ENCODE measurements at places on chromosomes 13 and 19.

GRCh38 chr13:33789739-33790138, 28.2 kb upstream of the RFC3 start:
- DNase-seq, result no peak

GRCh38 chr13:71602344-71602743, 264.7 kb downstream of the DACH1 start:
- no peak for DNase-seq

DNA sequence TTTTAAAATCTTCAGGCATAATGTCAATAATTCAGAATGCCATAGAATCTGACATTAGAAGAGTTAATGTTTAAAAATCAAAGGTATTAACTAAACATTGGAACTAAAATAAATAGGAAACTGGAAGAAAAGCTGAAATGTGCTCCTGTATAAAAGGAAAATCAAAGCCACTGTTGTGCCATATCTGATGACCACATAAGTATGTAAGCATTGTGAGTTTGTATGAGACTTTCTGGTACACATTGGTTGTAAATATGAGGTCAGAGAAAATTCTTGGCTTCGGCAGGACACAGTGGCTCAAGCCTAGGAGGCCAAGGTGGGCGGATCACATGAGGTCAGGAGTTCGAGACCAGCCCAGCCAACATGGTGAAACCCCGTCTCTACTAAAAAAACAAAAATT, 48.3 kb upstream of the INTS6 start:
- no peak for DNase-seq

GRCh38 chr13:75507027-75508001, 25.3 kb upstream of the TBC1D4 start:
- no peak for DNase-seq

GRCh38 chr19:2699413-2700140, 2.9 kb downstream of the GNG7 start:
- no peak for DNase-seq

DNA sequence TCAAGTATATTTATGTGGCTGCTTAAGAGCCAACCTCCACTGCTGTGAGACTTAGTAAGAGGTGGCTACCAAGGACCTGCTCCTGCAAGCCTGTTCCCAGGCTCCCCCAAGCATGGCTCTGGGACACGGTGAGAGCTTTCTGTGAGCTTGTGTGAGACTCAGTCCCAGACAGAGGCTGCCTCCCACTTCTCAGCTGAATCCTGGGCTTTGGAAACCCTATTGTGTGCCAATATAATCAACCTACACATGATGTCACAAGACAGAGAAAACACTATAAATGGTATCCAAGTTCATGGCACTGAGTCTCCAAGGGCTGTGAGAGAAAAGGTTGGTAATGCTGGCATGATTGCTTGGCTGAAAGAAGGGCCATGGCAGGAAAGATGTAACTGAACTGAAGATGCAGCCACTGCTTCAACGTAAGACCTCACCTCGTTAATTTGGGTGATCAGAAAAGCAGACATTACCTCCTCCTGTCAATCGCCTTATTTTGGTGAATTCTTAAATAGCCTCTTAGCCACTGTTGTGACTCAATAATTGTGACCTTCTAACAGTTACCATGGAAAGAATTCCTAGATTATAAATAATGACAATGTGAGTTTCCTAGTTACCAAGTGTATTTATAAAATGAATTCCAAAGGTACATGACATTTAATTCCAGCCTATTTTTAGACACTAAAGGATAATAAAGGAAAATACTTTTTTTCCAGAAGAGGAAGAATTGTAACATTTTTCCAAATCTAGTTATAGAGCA, 332.0 kb downstream of the IRS2 start:
- DNase-seq, result no peak

- DNase-seq, result no peak
Measured at GRCh38 chr13:70634893-70635292, 526.6 kb upstream of the KLHL1 start.

DNA sequence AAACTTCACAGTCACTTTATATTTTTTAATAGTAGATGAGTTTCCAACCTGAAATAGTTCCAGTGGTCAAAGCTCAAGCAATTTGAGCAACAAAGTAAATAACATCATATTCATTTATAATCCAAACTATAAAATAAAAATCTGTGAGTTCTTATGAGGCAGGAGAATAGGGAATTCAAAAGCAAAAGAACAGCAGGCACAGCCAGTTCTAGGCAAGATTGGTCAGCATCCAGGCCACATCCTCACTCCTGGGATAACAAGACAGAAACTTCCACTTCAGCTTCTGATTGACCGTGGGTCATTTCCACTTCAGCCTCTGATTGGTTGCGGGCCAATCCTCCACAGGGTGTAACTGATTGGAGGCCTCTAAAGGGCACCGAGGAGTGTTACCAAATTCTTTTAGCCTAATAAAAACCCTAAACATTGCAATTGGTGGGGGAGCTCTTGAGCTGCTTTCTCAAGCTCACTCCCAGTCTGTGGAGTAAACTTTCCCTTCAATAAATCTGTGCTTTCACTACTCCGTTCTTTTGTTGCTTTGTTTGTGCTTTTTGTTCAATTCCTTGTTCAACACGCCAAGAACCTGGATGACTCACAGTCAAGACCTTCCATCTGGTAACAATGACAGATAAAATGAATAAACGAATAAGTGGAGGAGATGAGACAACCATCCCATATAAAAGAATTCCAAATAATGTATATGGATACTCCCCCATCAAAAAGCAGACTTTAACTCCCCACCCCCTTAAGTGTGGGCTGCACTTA, 42.6 kb upstream of the AMER2 start:
- no peak for DNase-seq

- DNase-seq, result no peak
Measured at GRCh38 chr19:12840091-12841079, 2.1 kb downstream of the MAST1 start.

DNA sequence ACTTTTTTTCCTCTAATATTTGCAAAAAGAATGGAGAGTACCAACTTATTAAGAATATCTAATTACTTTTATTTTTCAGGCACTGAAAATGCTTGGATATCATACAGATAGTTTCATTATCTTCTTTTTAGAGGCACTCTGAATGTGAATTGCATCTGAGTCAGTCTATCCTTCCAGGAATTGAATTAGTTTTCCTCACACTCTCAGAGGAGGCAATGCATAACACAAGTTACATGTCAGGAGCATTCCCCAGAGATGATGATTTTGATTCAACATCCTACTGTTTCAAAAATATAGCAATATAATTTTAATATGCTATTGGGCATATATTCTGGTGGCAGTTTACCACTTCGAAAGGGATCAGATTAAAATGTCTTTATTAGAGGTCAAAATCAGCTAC, 1315.4 kb downstream of the PCDH9 start:
- DNase-seq, result no peak

- no peak for DNase-seq
Measured at GRCh38 chr13:43266936-43267615, 243.7 kb downstream of the DNAJC15 start.

- DNase-seq, result no peak
Measured at GRCh38 chr13:109576331-109576813, 210.0 kb downstream of the IRS2 start.

- no peak for DNase-seq
Measured at GRCh38 chr19:38145623-38146022, 78.4 kb downstream of the DPF1 start.

GRCh38 chr19:44575116-44575700, 38.2 kb upstream of the IGSF23 start:
- DNase-seq, result no peak

- DNase-seq, result no peak
Measured at GRCh38 chr13:27978301-27978968, 9.3 kb upstream of the CDX2 start.

GRCh38 chr13:44903574-44903985, 85.7 kb downstream of the NUFIP1 start:
- DNase-seq, result no peak

DNA sequence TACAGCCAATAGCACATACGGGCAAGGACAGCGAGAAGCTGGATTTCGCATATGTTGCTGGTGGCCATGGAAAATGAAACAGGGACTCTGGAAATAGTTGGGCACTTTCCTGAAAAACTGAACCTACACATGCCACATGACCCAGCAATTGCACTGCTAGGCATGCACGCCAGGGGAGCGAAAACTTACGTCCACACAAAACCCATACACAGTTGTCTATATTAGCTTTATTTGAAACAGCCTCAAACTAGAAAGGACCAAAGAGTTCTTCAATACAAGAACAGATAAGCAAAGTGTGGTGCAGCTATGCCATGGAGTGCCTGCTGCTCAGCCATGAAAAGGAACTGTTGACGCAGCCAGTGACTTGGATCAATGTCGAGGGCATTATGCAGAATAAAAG, 7.3 kb upstream of the SPACA7 start:
- DNase-seq, result no peak

- no peak for DNase-seq
Measured at GRCh38 chr13:21012841-21013681, 48.3 kb downstream of the LATS2 start.

- DNase-seq, result no peak
Measured at GRCh38 chr13:43141685-43142084, 118.3 kb downstream of the DNAJC15 start.

GRCh38 chr19:16027528-16027927, 48.8 kb upstream of the TPM4 start:
- DNase-seq, result no peak

DNA sequence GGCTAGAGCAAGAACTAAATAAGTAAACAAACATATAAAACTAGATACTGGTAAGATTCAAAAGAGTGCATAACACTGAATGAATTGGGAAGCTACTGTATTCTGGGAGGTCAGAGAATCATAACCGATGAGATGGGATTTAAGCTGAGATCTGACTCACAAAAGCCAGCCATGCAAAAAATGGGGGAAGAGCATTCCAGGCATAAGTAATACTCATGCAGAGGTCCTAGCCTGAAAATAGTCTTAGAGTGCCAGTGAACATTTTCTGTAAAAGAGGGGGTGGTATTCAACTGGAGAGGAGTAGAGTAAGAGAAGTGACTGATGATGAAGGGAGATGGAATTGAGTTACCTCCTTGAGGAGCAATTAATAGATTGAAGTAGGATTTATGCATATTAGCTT, 872.0 kb upstream of the GPC6 start:
- DNase-seq, result no peak

DNA sequence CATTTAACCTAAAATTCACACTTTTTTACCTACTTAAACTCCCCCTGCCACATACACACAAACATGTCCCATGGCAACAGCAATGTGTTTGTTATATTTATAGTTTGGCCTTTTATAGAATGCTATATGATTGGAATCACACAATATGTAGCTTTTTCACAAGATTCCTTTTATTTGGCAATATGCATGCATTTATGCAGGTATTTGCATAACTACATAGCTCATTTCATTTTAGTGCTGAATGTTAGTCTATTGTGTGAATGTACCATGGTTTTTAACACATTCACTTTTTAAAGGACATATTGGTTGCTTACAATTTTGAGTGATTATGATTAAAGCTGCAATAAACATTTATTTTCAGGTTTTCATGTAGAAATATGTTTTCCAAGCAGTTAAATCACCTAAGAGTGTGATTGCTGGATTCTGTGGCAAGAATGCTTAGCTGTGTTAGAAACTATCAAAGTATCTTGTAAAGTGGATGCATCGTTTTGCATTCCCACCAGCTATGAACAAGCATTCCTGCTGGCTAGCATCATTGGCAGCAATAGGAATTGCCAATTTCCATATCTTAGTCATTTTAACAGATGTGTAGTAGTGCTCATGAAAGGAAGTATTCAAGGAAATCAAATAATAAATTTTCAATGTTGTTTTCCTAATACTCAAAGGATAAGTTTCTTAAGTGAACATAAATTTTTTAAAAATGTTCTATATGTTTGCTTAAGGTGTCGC, 557.0 kb downstream of the SLITRK1 start:
- DNase-seq, result no peak

DNA sequence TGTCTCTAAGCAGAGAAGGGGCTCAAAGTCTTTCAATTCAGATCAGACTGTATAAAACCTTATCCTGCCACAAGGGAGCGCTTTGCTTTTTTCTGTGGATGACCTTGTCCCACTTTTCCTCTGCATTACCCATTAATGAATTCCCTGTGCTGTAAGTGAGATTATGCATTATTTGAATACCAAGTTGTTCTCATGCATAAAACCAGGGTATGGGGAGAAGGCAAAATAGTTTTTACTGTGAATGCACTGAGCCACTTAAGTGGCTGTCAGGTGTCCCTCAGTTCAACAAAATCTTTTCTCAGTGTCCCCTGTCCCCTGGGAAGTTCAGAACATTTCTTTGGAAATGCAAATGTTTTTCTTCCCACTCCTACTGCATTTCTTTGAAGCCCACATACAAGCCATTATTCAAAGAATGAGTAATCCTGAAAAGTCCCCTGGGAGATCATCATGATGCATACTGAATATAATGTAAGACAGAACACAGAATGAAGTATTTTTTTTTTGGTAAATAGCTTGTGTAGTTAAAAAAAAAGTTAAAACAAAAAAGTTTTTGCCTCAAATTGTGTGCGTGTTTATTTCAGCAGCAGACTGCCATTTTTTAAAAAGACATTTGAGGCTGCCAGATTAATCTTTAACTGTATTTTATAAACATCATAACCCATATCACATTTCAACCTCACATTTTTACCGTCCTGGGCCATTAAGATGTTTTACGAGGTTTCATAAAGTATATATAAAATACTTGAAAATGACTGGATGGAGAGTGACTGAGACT, 506.7 kb upstream of the PCDH9 start:
- no peak for DNase-seq

DNA sequence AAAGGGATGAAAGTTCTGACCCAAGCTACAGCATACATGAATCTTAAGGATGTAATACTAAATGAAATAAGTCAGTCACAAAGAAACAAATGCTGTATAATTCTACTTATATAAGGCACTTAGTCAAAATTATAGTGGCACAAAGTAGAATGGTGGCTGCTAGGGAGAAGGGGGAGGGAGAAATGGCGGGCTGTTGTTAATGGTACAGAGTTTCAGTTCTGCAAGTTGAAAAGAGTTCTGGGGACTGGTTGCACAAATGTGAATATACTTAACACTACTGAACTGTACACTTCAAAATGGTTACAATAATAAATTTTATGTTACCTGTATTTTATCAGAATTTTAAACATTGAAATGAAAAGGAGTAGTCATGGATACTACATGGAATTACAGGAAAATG, 48.9 kb upstream of the CLDN10 start:
- no peak for DNase-seq

DNA sequence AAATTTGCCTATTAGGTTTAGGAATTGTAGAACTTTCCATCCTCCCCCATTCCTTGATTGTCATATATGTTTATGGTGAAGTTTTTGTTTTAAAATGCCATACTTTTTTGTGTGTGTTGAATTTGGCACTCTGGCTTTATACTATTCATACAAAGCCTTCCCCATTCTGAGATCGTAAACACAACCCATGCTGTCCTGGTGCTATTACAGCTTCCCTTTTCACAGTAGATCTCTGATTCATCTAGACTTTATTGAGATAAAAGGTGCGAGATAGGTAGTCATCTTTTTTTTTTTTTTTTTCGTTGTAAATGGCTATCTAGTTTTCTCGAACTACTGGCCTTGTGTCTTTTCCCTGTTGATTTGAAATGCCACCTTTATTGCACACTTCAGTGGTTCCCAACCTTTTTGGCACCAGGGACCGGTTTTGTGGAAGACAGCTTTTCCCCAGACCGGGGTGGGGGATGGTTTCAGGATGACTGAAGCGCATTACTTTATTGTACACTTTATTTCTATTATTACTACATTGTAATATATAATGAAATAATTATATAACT, 94.6 kb downstream of the LRCH1 start:
- DNase-seq, result no peak

GRCh38 chr13:87903553-87903952, 232.4 kb downstream of the SLITRK5 start:
- no peak for DNase-seq
